DMS53 (cell line): ENCODE measurements at places on chromosomes 5 and 9.
A peak's percentile ranks its signal among the peaks of the same experiment; 100 is the strongest.

DNA sequence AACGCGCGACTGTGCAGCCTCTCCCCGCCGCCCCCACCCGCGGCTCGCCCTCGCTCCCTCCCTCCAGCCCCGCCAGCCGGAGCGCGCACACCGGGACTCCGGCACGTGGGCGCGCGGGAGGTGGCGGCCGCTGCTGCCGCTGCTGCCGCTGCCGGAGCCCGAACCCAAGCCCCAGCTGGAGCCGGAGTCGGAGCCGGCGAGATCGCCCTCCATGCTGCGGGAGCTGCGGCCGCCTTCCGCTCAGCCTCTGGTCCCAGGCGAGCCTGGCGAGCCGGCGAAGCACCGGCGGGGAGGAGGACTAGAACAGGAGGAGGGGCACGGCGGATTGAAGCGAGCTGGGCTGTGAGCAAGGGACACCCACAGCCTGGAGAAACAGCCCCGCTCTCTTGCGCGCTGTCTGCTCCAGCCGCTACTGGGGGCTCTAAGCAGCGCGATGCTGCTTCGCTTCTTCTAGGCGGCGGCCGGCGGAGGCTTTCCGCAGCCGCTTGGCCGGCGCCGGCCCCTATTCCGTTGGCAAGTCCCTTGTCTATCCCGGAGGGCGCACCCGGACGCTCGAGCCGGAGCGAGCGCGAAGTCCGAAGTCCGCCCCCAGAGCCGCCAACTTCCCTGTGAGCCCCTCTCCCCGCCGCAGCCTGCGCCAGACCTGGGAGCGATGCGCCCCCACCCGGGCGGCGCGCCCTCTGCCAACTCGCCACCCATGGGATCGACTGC is 598.7 kb upstream of the SGCD start:
- peak; percentile 86 for DNase-seq

- peak; percentile 57 for DNase-seq
Observed at GRCh38 chr9:36632892-36633291, 60.2 kb downstream of the MELK start.

GRCh38 chr9:34374905-34375552 is 1.7 kb downstream of the MYORG start:
- DNase-seq = peak; percentile 36

GRCh38 chr9:137041124-137041523 is 4.9 kb downstream of the NPDC1 start:
- DNase-seq = no peak
